ENCODE measurements at places on chromosomes 16 and 17.

DNA sequence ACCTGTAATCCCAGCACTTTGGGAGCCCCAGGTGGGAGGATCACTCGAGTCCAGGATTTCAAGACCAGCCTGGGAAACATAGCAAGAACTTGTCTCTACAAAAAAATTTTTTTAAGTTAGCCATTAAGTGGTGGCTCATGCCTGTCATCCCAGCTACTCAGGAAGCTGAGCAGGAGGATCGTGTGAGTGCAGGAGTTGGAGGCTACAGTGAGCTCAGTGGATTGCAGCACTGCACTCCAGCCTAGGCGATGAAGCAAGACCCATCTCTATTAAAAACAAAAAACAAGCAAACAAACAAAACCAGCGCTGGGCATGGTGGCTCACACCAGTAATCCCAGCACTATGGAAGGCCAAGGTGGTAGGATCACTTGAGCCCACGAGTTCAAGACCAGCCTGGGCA lies 38.0 kb downstream of the HEATR3 start:
- H3K27ac ChIP-seq, result no peak overlapping the region
- no peaks in the 10 kb centered on the region for H3K4me1 ChIP-seq
- H3K36me3 ChIP-seq, result no peaks in the 10 kb centered on the region
- H3K27me3 ChIP-seq, result no peaks in the 10 kb centered on the region
- no peak for DNase-seq

DNA sequence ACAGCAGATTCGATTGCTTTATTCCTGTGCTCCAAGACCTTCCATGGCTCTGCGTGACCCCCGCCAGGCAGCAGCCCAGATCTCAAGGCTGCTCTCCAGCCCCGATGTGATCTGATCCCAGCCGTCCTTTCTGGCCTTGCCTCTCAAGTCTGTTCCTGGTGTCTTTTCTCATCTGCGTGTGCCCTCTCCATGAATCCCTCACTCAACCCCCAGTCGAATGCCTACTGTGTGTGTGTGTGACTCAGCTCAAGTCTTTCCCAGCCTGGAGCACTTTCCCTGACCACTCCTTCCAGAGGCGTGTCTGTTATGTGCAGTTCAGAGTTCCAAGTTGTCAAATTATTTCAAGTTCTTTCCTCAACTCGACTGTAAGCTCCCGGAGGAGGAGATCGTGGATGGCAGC lies 64.0 kb downstream of the MRM1 start:
- no peak overlapping the region for H3K27ac ChIP-seq
- no peaks in the 10 kb centered on the region for H3K4me1 ChIP-seq
- no peak overlapping the region for H3K4me3 ChIP-seq
- DNase-seq, result no peak

- H3K4me3 ChIP-seq, result no peak overlapping the region
- H3K4me1 ChIP-seq, result peaks cover 29% of the 10 kb centered on the region
- no peaks in the 10 kb centered on the region for H3K27me3 ChIP-seq
- no peak for DNase-seq
- no peak overlapping the region for H3K27ac ChIP-seq
- peaks cover 22% of the 10 kb centered on the region for H3K36me3 ChIP-seq
Observed at GRCh38 chr17:19673623-19674022, 25.1 kb downstream of the ALDH3A2 start.

DNA sequence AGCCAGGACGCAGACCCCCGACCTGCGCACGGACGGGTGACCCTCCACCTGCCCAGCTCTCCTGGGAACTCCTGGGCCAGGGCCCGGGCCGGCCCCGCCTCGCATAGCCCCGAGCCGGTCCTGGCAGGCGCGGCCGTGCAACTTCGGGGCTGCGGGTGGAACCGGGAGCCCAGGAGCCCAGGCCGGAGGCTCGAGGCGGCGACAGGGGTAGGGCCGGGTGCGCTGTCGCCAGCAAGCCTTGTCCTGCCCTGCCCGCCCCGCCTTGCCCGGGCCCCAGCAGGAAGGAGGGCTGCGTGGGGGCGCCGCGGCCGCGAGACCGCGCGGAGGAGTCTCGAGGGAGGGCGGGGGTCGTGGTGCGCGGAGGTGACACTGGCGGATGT lies 408 bp downstream of the LMF1 start:
- peak overlapping the region; percentile 40 for H3K4me3 ChIP-seq
- H3K27me3 ChIP-seq, result peaks cover 9% of the 10 kb centered on the region
- DNase-seq, result no peak

- no peak for DNase-seq
- H3K36me3 ChIP-seq, result no peaks in the 10 kb centered on the region
- no peak overlapping the region for H3K27ac ChIP-seq
- H3K27me3 ChIP-seq, result peaks cover 5% of the 10 kb centered on the region
- H3K4me1 ChIP-seq, result no peaks in the 10 kb centered on the region
Observed at GRCh38 chr17:46950997-46951621, 27.9 kb downstream of the RPRML start.

DNA sequence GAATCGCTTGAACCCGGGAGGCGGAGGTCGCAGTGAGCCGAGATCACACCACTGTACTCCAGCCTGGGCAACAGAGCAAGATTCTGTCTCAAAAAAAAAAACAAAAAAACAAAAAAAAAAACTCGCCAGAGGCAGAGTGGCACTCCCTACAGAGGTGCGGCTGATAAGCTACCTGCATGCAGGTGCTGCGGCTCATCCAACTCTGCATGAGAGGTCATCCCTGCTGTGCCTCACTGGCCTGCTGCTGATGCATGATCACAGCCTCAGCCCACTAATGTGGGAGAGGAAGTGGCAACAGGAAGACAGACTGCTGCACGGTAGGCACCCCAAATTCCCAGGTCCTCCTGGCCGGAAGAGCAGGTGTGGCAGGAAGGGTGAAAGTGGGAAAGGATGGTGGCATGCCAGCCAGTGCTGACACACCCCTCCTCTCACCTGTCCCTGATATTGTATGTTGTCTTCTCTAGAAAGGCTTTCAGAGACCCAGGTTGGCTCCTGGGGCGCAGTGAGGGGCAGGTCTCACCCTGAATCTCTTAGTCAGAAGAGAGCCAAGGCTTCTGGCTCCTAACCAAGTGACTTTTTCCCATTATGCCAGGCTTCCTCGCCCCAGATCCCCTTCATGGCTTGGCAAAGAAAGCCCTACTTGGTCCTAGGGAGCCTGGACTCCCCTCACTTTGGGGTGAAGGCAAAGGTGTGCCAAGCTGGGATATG lies 11.8 kb downstream of the NXPH3 start:
- H3K27me3 ChIP-seq, result no peaks in the 10 kb centered on the region
- no peaks in the 10 kb centered on the region for H3K36me3 ChIP-seq
- no peaks in the 10 kb centered on the region for H3K4me1 ChIP-seq
- DNase-seq, result no peak
- no peak overlapping the region for H3K27ac ChIP-seq
- no peak overlapping the region for H3K4me3 ChIP-seq

DNA sequence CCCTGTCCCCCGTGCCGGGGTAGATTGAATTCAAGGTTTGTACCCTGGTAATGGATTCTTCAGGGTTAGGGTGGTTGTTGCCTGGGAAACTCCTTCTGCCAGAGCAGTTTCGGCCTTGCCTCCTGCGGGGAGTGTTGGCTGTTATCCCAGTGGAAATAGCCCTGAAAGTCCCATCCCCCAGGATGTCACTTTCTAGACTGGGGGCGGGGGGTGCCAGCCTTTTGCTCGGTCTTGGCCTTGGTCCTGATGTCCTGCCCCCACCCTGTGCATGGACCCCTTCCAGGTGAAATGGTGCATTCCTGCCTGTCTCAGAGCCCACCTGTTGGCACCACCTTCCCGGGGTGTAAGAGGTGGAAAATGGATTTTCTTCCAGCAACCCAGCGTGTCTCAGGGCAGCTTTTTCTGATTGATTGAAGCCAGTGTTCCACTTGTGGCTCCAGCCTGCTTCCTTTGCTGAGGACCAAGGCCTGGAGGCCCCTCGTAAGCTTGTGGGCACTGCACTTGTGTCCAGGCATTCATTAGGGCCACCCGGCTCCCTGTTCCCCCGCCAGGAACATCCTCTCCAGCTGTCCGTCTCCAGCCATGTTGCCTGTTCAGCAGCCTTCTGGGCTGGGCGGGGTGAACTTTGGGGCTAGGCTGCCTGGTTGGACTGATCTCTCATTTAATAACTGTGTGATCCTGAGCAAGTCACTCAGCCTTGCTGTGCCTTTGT lies 25.6 kb downstream of the MGAT5B start:
- H3K27me3 ChIP-seq, result peaks cover under 1% of the 10 kb centered on the region
- H3K36me3 ChIP-seq, result no peaks in the 10 kb centered on the region
- H3K4me3 ChIP-seq, result no peak overlapping the region
- H3K4me1 ChIP-seq, result no peaks in the 10 kb centered on the region

DNA sequence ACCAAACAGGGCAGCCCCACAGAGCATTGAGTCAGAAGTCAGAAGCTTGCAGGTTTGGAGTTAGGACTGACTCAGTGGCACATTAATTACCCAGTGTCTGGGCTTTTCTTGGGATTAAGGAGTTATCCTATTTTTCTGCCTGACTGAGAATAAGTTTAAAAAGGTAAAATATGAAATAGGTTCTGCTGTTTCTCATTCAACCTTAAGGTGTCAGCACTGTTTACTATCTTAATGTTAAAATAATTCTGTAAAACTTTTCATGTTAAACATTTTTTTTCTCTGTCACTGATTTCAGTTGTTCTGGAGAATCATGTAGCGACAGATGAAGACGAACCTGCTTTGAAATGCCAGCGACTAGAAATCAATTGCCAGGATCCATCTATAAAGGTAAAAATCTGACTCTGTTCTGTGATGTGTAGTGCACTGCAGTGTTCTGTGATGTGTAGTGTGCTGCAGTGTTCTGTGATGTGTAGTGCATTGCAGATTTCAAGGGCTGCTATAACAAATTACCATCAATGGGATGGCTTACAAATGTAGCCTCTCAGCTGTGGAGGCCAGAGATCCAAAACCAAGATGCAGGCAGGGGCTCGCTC lies 128.0 kb downstream of the LAT start:
- no peak for DNase-seq
- no peak overlapping the region for H3K27ac ChIP-seq
- no peaks in the 10 kb centered on the region for H3K36me3 ChIP-seq
- no peaks in the 10 kb centered on the region for H3K27me3 ChIP-seq
- H3K4me1 ChIP-seq, result peaks cover 3% of the 10 kb centered on the region

Measured in transverse colon (tissue), 4 donors.